ENCODE measurements at places on chromosomes 3 and 15.

GRCh38 chr3:151452841-151453240, 8.0 kb downstream of the IGSF10 start:
- DNase-seq = no peak

DNA sequence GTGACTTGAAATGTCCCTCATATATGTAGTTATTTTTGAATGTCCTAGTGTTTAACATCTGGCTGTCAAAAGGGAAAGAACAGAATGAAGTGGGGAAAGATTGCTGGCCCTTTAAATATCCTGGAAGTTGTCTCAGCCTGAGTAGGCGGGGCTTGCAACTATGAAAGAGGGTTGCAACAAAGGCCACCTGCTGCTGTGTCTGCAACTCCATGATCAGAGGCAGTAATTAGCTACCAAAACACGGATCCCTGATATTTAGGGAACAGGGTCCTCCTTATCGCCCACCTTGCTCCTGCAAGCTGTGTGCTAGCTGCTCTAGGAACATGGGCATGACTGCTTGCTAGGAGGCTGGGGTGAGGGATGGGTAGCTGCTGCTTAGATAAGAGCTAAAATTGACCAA, 100.2 kb upstream of the CFAP20DC start:
- no peak for DNase-seq

DNA sequence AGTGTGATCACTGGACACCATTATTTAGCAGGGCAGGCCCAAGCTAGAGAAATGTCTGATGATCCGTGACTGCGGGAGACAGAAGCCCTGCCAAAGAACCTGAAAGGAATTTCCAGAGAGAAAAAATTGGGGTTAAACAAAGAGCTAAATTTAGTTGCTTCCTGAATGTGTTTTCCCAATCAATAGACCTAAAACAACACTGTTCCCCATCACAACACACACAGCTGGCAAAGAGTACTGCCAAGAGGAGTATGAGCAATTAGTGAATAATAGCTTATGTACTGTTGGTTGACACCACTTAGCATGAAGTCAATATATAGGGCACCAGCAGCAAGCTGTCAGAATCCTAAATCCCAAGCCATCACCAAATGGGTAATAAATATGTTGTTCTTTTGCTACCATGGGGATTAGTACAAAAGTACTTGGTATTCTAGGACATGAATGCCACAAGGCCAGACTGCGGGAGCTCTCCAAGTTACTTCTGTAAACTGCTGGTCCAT, 35.7 kb downstream of the CLK3 start:
- DNase-seq = no peak

DNA sequence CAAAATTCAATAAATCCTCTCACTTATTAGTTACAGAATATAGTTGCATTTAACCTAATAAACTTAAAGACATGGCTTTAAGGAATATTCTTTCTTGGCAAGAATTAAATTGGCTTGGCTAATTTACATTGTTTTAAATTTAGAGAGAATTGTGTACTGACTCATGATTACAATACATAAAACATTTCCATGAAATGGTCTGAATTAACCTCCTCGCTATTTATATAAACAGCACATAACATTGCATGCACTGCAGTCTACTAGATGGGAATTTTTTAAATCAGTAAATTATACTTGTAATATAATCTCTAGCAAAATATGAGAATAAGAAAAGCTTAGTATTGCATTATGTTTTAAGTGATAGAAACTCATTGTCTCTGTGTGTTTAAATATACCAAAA, 268.9 kb downstream of the SHOX2 start:
- no peak for DNase-seq

- DNase-seq = no peak
Observed at GRCh38 chr3:156488767-156489166, 66.2 kb downstream of the SSR3 start.

DNA sequence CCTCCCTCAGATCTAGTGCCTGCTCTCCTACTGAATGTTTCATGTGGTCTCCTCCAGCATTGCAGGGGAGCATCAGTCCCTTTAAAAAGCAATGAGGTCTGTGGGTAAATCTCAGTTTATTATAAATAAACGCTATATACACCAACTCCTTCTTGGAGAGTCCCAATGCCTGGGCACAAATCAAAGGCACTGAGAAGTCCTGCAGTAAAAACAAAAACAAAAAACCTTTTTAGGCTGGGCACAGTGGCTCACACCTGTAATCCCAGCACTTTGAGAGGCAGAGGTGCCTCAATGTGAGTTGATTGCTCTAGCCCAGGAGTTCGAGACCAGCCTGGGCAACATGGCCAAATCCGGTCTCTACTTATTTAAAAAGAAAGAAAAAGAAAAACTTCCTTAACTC, 45.0 kb downstream of the ACAN start:
- DNase-seq = no peak

DNA sequence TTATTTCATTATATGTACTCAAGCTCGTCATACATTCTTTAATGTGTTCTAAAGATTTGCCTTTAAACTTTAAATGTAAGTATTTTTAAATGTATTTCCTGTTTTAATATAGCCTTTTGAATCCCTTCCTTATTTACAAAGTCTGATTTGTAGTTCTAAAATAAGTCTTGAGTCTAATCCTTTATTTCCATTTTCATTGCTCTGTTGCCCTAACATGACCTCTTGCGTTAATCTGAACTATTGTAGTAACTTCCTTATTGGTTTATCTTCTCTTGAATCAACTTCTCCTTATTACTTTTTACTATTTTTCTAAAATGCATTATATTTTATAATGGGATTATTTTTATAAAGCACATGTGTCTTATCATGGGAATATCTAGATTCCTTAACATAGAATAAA, 24.0 kb downstream of the KNL1 start:
- DNase-seq = no peak

DNA sequence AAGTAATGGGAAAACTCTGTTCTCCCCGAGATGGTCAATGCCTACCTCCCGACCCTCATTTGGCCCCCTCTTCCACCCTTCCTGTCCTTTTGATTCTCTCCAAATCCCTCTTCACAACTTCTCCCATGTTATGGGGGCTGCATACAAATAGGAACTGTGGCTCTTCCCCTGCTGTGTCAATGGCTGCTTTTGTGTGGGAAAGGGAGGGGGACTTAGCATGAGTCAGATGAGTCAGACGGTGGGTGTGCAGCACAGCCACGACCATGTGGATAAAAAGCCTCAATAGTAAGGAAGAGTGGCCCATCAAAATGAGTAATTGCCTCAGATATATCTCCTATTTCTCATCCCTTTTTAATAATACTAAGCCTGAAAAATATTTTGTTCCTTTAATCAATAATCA, 31.9 kb downstream of the SPATA16 start:
- no peak for DNase-seq

GRCh38 chr3:65449841-65450428, 588.8 kb downstream of the MAGI1 start:
- no peak for DNase-seq

DNA sequence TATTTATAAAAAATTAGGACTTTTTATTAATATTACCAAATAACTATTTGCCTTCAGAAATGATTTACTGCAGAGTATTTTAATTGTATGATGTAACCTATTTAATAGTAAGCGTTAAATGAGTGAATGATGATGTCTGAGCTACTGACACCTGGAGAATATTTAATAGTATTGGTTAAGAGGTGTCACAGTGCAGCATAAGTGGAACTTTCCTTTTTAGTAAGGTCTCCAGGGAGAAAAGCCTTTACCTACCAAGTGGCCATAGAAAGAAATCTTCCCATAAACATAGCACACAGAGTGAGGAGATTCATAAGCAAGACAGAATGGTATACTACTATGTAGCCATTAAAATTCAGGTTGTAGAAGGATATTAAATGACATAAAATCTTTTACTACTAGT, 441.7 kb downstream of the TBL1XR1 start:
- DNase-seq = no peak

GRCh38 chr3:126445506-126445905, 30.2 kb downstream of the ZXDC start:
- DNase-seq = no peak

- no peak for DNase-seq
Observed at GRCh38 chr3:112000966-112001365, 2.2 kb downstream of the TAGLN3 start.

GRCh38 chr3:131983689-131984088, 51.1 kb downstream of the CPNE4 start:
- DNase-seq = no peak

- DNase-seq = no peak
Observed at GRCh38 chr3:128080323-128081080, 28.3 kb downstream of the SEC61A1 start.

GRCh38 chr3:19363071-19363470, 214.8 kb downstream of the KCNH8 start:
- DNase-seq = no peak

GRCh38 chr3:10519236-10519635, 13.8 kb upstream of the ATP2B2 start:
- DNase-seq = no peak

DNA sequence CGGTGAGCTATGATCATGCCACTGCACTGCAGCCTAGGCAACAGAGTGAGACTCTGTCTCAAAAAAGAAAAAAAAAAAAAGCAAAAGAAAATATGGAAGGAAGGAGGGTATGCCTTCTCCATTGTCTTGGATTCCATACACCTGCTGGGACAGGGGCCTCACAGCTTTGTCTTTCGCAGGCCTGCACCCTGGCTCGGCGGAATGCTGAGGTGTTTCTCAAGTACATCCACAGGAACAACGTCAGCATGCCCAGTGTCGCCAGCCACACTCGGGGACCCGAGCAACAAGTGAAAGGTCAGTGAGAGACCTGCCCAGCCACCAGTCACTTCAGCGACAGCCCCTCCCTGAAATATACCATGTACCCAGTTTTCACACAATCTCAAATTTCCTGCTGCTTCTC, 288.5 kb upstream of the UMPS start:
- DNase-seq = no peak

DNA sequence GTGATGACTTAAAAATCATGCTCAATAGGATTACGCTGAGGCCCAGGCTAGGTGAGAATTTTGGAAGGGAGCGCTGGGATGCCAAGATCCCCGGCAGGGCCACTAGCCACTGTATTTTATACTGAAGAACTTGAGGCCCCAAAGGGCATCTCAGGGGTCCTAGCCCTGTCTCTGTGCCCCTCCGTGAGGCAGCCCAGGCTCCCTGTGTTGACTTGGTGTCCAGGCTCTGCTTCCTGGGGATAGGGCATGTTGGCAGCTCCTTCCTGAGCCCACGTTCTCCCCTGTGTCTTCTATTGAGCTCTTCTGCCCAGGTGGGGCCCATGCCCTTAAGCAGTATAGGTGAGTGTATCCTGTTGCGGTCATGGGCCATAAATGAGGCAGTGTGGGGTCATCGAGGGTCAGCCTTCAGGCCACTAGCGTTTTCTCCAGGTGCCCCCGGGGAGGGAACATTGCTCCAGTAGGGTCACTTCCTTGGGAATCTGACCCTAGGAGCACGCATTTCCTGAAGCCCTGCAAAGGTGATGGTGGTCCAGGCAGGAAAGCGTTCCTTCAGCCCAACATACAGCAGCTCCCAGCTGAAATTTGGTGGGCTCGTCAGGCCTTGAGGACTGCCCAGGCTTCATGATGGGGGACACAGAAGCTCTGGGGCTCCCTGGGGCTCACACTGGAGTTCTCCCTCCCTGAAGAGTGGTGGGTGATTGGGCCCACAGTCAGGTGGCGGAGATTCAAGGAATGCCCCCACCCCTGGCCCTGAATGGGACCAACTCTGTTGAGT, 189.4 kb downstream of the UBE3A start:
- DNase-seq = no peak

DNA sequence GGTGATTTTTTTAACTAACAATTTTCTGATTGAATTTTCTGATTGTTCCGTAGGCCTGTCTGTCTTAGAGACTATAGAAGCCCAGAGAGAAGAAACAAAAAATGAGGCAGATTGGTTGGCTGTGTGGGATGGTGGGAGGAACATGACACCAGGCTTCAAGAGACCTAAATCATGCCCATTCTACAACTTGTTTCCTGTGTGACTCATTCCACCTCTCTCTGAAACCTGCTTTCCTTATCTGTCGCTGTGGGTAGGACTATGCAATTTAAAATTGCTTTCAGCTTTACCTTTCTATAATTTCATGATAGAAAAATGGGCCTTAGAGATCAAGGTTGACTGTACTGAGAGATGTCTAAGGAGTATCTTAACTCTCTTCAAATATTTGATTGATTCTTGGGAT, 44.5 kb downstream of the OXNAD1 start:
- no peak for DNase-seq

DNA sequence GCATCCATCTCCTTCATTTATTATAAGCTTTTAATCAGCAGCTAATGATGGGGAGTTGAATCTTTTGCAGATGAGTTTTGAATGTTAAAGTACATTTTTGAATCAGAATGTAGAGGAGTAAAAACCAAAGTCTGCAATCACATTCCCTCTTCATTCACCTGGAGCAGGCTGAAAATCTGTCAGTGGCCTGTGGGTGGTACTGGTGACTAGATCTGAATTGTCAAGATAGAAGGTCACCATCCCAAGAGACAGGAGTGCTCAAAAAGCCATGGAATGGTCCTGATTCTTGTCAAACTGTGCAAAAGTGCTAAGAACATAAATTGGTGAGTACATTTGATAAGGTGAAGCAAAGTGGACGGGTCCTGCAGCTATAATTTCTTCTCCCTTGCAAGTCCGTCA, 881.3 kb upstream of the NR2F2 start:
- DNase-seq = no peak

GRCh38 chr15:87929841-87930240, 326.7 kb downstream of the NTRK3 start:
- no peak for DNase-seq

GRCh38 chr3:3125977-3126376, 763 bp upstream of the TRNT1 start:
- DNase-seq = no peak

DNA sequence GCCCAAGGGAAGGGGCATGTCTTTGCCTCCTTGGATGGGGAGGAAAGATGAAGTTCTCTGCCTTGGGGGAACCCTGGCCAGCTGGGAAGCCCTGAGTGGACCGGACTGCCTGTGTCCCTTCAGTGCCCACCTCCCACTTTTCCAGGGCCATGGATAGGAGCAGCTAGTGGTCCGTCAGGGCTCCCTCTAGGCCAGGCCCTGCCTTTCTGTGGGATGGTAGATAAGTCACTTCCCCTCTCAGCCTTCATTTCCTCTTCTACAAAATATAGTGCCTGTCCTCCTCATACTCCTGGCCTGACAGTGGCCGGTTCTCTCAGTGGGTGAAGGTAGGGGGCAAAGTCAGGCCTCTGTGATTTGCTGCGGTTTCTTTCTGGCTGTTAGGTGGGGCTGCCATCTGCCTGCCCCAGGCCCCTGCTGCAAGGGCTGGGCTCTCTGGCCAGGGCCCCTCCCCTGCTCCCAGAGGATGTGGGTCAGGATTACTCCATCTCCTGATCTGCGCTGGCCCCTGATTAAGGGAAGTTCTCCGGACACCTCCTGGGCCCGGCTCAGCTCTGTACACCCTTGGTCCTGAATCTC, 1.4 kb downstream of the PLEKHO2 start:
- no peak for DNase-seq

GRCh38 chr3:132285620-132285945, 31.6 kb upstream of the ACP3 start:
- no peak for DNase-seq

- DNase-seq = no peak
Observed at GRCh38 chr3:40597441-40597840, 72.7 kb downstream of the ZNF621 start.

DNA sequence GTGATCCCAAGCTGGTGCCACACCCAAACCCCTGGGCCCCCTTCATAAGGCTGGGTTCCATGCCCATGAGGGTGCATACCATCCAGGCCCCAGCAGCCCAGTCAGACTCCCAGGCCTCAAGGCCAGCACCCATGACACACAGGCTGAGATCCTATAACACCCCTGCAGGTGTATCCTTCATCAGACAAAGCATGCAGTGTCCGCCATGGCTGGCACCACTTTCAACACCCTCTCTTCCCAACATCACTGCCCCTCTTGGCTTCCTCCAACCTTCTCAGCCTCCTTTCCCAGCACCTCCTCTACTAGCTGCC, 3.5 kb downstream of the CCDC51 start:
- DNase-seq = no peak

- no peak for DNase-seq
Observed at GRCh38 chr15:88845616-88846015, 42.4 kb downstream of the ACAN start.
